ENCODE measurements at places on chromosomes 4 and X.
A peak's percentile ranks its signal among the peaks of the same experiment; 100 is the strongest.

DNA sequence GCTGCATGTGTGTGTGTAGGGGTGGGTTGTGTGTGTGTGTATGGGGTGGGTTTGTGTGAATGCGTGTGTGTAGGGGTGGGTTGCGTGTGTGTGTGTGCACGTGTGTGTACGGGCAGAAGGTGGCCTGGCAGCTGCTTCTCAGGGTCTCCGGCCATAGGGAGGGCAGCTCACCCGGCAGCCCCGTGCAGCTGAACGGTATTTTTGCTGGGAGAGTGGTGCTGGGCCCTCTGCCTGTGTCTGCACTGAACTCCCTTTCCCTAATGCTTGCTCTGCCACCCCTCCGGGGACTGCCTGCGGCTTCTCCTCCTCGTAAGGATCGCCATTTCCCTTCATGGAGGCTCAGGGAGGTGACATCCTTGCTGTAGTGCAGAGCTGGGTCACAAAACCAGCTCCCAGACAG, 30.2 kb downstream of the WFS1 start:
- DNase-seq, result no peak

- DNase-seq, result peak; percentile 39
Observed at GRCh38 chr4:84750260-84750959, 167.5 kb downstream of the CDS1 start.

GRCh38 chr4:183758061-183758757, 99.1 kb downstream of the TRAPPC11 start:
- DNase-seq, result no peak

GRCh38 chrX:96094616-96095015, 590.0 kb upstream of the DIAPH2 start:
- DNase-seq, result no peak

DNA sequence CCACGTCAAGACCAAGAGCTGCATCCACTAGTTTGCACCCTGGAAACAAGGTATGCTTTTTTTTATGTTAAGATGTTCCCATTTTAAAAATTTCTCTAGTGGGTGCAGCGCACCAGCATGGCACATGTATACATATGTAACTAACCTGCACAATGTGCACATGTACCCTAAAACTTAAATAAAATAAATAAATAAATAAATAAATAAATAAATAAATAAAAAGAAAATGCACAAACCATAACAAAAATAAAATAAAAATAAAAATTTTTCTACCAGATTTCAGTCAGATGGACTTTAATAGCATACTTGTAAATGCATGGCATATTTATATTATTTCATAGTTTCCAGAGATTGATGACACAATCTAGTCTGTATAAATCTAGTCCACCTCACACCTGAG, 1.9 kb upstream of the PRR27 start:
- no peak for DNase-seq

GRCh38 chr4:79178760-79179159, 147.1 kb downstream of the NAA11 start:
- no peak for DNase-seq
